ENCODE measurements at places on chromosomes 7 and 10.

GRCh38 chr10:127926455-127926854 is 19.6 kb downstream of the PTPRE start:
- DNase-seq: no peak

GRCh38 chr7:117192108-117192507 is 130.8 kb downstream of the WNT2 start:
- no peak for DNase-seq

DNA sequence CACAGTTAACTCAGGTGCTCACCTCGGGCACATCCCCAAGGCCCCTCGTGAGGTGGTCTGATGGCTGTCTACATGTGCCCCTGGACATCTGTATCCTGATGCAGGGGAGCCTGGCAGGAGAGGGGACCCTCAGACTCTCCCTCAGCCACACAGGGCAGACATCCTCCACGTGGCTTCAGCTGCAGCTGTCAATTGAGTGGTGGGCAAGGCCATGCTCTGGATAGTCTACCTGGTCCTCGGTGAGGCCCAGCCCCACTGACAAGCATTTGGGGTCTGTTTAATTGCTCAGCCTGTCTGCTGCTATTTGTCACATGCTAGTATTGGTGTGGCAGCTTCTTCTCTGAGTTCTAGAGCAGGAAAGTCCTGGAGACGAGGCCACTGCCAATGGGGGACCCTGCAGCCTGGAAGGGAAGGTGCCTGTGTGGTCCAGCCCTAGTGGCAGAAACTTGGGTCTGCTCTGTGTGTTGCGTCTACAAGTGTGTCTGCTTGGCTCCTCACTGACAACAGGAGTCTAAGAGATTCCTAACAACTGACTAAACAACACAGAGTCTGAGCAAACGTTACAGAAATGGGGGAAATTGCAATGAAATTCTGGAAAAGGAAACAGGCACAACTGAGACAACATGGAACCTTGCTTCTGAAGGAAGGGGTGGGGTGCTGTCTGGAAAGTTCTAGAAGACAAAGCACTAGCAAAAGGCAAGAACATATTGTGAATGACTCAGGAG is 59.3 kb upstream of the IGFBP3 start:
- no peak for DNase-seq

DNA sequence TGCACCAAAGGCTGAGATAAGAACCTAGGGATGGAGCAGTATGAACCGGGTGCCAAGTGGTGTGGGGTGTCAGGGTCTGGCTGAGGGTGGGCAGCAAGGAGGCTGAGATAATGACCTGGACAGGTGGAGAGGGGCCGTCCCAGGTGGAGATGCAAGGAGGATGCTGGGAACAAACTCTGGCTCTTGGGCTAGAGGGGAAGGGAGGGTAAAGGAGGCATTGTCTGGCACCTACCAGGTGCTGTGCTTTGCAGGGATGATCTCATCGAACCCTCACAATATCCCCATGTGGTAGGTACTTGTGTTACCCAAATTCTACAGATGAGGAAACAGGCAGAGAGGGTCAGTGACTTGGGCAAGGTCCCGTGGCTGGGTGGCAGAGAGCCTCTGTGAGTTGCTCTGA is 19.9 kb upstream of the HOXA13 start:
- DNase-seq: no peak

- DNase-seq: no peak
Measured at GRCh38 chr10:58360412-58361004, 24.7 kb upstream of the TFAM start.

DNA sequence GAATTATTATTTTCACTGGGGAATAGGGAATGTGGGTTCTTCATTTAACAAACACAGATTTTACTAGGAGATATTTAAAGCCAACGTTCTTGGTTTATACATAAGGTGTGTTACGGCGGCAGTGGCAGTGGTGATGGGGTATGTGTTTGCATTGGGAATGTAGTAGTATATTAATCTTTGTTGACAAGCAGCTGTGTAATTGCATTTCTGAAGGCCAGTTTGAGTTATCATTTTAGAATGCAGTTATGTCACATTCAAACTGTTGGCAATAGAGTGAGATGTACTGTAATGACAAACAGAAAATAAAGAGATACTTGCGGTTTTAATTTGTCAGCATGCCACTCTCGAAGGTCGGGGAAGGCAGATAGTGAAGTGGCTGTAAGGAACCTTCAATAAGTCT is 628.6 kb upstream of the POM121L12 start:
- DNase-seq: no peak

- no peak for DNase-seq
Measured at GRCh38 chr7:135930565-135931461, 46.3 kb downstream of the MTPN start.

DNA sequence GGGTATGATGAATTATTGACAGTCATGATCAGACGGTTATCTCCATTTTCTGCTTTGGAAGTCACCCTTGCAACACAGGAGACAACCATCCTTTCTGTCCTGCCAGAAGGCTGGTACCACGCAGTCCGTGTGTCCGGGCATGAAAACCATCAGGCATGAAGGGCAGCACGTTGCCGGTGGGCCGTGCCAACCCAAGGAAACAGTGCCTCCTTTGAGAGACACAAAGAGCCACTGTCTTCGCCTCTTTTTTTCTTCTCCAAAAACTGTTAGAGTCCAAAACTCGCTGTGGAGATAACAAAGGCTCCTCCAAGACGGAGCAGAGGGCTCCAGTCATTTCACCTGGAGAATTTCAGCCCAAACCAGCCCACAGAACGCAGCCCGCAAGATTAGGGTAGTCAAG is 60.4 kb upstream of the ARHGAP21 start:
- DNase-seq: no peak

DNA sequence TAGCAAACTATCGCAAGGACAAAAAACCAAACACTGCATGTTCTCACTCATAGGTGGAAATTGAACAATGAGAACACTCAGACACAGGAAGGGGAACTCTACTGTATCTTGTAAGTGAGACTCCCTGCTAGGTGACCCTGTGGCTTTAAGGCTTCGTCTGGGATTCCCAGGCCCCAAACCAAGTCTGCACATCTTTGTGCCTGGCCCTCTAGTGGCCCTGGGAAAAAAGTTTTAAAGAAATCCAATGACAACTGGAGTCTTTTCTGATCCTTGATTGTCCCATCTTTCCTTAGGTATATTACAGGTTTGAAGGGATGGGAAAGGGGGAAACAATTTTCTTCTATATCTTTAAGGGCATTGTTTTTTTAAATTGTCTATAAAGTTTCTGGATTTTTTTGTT is 10.6 kb upstream of the LIPM start:
- no peak for DNase-seq

DNA sequence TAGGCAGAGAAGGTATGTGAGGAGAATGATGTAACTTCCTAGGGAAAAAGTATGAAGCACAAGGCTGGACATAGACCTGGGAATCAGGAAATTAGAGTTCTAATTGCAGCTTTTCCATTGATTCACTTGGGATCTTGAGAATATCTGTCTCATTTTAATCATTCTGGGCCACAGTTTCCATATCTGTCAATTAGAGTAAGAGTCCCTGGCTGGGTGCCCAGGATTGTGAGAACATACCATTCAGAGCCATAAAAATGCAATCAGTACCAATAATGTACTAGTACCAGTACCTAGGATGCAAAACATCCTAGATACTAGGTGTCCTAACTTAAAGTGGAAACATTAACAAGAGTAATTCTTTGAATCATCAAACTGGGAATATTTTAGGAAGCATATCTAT is 29.6 kb downstream of the CAV1 start:
- DNase-seq: no peak

- DNase-seq: no peak
Measured at GRCh38 chr7:88015309-88015708, 81.3 kb downstream of the ADAM22 start.

DNA sequence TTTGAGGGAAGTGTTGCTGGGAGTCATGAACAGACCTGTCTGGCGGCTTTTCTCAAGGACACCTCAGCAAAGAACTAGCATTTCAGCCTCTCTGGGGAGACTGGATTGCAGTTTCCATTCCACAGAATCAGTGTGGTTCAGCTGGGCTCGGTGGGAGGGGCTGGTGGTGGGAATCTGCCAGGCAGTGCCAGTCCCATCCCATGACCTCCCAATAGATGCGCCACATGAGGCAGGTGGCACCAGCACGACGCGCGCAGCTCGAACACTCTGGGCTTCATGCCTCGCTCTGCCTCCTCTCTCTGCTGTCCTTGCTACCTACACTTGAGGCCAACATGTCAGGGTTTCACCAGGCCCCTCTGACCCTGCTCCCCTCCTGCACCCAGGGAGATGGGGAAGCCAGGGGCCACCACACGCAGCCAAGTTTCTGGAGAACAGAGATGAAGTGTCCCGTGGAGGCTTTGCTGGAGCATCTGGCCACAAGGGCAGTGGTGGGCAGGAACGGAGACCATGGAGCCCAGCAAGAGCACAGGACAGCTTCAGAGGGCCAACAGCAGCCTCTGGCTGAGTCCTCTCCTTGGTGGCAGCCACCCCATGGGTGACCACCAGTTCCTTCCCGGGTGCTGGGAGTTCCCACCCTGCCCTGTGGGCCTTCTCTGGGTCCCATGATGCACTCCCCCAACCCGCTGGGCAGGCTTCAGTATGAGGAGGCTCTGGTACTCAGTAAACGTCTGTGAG is 2.3 kb downstream of the NACAD start:
- DNase-seq: no peak

DNA sequence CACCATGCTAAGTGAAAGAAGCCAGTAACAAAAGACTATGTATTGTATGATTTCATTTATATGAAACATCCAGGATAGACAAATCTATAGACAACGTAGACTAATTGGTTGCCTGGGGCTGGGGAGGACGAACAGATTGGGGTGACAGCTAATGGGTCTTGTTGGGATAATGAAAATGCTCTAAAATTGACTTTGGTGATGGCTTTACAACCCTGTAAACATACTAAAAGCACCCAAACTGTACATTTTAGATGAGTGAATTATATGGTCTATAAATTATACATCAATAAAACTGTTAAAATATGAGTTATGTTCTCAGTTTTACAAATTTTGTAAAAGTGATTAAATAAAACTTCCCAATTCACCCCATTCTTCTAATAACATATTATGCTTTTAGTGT is 261.5 kb downstream of the ELMO1 start:
- DNase-seq: no peak

GRCh38 chr7:115476671-115477181 is 553.8 kb downstream of the TFEC start:
- DNase-seq: no peak

DNA sequence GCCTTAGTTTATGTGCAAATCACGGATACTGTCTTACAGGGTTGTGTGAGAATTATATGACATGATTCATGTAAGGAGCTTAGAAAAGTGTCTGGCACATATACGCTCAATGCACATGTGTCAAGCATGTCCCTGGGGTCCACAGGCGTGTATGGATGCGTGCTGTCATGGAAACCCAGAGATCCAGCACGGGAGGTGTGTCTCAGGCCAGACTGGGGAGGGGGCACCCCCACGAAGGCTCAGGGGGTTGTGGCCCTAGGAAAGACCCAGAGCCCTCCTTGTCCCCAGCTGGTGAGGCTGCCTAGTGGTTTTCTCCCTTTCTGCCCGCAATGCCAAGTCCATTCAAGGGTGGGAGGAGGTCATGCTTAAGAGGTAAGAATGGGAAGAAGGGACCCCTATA is 9.1 kb downstream of the BTBD16 start:
- no peak for DNase-seq

DNA sequence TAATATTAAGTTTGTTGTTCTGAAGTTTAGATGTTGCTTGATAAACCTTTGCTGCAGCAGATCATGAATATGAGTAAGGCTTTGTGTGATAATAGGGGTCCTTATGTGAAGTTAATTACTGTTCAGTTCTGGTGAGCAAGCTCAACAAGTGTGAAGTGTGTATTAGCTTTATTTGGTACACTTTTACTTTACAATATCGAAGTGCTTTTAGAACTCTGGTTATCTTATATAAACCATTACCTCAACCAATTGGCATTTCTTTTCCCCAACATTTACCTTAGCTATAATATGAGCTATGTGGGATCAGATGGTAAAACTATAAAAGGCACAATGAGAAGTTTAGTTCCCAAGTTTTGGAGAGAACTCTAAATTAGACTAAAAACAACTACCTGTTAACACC is 127.6 kb downstream of the LCOR start:
- no peak for DNase-seq

DNA sequence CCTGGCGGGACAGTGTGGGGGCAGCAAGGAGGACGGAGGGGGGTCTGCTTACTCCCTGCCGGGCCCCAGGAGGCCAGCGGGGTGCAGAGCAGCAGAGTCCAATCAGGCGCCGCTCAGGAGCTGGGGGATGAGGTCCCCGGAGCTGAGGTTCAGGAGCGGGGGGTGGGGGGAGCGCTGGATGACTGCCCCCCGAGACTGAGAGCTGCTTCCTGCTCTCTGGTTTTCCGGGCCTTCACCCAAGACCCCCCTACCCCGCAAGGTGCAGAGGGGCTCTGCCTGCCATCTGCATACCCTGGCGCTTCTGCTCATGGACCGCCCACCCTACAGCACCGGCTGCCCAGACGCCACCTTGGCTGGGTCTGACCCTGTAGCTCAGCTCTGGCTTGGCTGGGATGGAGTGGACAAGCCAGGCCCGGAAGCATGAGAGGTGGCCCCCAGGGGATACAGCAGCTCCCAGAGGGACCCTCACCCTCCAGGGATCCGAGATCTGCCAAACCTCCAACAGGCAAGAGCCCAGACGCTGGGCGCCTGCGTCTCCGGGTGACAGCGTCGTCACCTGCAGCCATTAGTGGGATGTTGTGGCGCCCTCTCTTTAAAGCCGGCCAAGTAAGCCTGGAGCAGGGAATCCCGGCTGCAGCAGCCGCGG is 930 bp downstream of the KNDC1 start:
- DNase-seq: no peak

GRCh38 chr10:91602449-91602848 is 30.4 kb downstream of the PPP1R3C start:
- no peak for DNase-seq

DNA sequence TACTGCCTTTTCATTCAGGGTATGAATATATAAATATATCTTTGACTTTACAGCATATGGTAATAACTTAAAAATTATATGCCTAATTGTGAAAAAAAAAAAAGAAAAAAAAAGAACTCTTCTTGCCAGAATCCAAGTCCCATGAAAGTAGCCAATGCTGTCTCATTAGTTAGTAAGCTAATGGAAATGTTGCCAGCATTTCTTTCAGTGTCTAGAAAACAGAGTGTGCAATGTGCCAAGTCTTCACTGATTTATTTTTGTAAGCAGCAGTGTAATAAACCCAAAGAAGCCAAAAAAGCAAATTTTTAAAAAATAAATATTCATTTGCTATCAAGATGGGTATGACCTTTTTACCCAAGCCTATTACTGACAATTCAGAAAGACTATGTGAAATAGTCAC is 31.1 kb upstream of the LRRN3 start:
- DNase-seq: no peak

DNA sequence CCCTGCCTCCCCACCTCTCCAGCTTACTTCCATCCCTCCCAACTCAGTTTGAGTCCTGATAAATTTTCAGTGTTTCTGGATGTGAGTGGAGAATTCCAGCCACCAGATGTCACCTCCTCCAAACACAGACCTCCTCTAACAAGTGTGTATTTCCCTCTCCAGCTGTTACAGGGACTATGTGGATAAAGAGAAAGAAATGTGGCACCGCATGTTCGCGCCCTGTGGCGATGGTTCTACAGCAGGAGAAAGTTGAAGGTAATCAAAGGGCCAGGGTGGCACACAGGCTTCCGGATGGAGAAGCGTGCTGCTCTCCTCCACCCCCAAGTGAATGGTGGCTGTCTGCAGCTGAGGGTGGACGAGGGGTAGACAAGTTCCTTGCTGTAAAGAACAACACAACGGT is 14.7 kb downstream of the FKBP6 start:
- no peak for DNase-seq

Data from stimulated activated CD4-positive, alpha-beta T cell treated with anti-CD3 and anti-CD28 coated beads, Interleukin-12 subunit alpha, Interleukin-12 subunit beta, amount 100 ng/mL, for 48 hours (primary cell).